Activated naive CD4-positive, alpha-beta T cell treated with anti-CD3 and anti-CD28 coated beads, Interleukin-2, amount 50 U/mL, for 72 hours (primary cell): ENCODE measurements at places on chromosomes 5 and 9. TPM values are rescaled to one million over a fixed set of nuclear protein-coding genes. Genes with fewer than 3 reads are reported as not detected.

DNA sequence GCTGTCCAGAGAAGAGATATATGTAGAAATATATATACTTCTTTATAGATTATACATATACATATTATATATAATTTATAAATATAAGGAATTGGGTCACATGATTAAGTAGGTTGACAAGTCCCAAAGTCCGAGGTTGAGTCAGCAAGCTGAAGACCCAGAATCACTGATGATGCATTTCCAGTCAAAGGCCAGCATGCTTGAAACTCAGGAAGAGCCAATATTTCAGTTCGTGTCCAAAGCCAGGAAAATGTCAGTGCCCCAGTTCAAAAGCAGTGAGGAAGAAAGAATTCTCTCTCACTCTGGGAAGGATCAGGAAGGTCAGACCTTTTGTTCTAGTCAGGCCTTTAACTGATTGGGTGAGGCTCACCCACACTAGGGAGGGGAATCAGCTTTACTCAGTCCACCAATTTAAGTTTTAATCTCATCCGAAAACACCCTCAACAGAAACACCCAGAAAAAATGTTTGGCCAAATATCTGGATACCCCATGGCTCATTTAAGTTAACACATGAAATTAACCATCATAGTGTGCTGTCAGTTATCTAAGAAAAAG is 42.0 kb upstream of the LVRN start:
- no peak for DNase-seq

DNA sequence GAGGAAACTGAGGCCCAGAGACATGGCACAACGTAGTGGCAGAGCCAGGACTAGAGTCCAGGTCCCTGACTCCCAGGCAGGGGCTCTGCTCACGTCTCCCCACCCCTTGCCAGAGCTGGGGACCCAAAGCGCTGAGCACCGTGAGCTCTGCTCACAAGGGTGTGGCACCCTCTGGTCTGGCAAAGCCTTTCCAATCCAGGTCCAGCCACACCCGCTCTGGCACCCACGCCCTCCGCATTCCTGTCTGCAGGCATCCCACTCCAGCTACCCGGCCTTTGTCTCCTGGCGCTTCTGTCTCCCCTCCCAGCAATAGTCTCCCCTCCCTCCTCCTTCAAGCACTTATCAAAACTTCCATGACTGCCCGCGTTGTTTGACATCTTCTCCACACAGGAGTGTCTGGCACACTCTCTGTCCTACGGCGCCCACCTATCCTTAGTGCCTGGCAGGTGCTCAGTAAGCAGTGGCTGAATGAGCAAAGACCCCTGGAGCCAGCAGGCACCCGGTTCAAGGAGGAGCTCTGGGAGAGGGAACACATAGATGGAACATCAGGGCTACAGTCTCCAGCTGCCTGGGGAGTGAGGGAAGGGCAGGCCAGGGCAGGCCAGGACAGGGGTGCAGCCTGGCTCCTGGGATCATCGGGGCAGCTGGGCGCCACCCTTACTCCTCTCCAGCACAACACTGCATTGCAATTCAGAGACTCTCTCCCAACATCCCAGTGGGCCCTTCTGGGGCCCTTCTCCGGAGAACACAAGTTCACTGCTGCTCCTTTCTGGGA is 12.0 kb downstream of the HIGD2A start:
- no peak for DNase-seq

Gene PCDHB3
- not detected for total RNA-seq

DNA sequence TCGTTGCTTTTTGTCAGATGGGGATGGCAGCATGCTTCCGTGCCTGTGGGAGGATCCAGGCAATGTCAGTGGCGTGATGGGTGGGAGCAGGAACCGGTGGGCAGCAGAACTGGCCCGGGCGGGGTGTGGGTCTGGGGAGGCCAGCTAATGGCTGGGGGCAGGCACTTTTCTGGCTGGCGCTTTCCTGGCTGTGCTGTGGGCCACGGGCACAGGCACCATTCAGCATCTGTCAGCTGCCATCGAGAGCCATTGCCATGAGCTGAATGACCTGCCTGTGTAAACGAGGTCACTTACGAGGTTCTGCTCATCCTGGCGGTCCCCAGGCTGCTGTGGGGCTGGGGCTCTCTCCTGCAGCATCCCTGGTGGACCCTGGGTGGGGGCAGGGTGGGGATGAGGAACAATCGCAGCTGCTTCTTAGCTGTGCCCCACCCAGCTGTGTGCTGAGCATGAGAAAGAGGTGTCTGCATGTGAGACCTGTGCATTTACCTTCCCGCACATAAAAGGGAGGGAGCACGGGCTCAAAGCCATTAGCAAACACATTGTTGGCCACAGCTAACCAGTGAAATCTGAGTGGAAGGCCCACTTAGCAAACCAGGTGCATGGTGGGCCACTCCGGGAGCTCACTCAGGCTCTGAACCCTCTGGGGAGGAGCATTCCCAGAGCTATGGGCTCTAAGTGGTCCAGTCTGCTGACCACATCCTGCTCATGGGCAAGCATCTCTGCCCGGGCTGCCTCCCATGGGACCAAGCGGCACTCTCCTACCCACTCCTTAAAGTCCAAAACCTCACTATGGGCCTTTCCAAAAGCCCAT is 41.3 kb upstream of the OLFM1 start:
- DNase-seq: no peak

Gene HMCN2
- total RNA-seq: not detected

- DNase-seq: no peak
Observed at GRCh38 chr9:78614892-78615291, 318.0 kb downstream of the PSAT1 start.

- DNase-seq: no peak
Observed at GRCh38 chr9:108296056-108296455, 559.7 kb downstream of the ACTL7B start.

Gene SLC27A6
- not detected for total RNA-seq

Gene NSA2
- 82.7 TPM for total RNA-seq

Gene HK3
- total RNA-seq: 0.11 TPM

- no peak for DNase-seq
Observed at GRCh38 chr9:34341659-34342295, 12.4 kb downstream of the NUDT2 start.

DNA sequence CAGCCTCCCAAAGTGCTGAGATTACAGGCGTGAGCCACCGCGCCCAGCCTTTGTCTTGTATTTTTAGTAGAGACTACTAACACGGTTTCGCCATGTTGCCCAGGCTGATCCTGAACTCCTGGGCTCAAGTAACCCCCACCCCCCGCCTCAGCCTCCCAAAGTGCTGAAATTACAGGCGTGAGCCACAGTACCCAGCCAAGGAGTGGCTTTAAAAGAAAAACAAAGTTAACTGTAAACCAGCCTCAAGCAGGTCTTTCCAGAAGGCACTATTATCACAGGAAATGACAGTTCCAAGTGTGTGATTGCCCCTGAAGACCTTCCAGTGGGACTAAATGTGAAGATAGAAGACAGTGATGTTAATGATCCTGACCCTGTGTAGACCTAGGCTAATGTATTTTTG is 31.1 kb downstream of the SIL1 start:
- DNase-seq: no peak

DNA sequence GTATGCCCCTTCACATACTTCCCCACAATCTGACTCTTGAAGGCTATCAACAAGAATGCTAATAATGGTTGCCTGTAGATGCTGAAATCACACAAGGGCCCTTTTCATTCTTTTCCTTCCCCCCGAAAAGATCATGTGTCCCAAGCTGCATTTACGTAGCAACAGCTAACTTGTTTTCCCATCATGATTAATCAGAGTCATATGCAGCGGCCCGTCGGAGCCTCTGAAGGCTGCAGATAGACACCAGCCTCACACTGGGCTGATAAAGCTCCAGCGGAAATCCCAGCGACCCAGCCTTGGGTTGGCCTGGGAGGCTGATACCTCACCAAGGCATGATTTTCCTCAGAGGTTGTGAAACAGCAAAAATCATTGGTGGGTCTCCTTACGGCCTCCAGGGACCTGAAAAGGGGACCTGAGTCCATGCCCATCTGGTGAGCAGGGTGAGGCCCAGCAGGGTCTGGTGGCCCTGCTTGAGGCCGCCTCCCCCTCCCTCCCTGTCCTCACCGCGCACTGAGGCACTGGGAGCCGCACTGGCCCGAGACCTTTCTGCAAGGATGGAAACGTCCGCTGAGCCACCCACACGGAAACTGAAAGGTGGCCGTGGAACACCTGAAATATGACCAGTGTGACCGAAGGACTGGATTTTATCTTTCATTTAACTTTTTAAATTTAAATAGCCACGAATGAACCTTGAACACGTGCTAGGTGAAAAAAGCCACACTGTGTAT is 114.2 kb upstream of the PHYKPL start:
- no peak for DNase-seq

DNA sequence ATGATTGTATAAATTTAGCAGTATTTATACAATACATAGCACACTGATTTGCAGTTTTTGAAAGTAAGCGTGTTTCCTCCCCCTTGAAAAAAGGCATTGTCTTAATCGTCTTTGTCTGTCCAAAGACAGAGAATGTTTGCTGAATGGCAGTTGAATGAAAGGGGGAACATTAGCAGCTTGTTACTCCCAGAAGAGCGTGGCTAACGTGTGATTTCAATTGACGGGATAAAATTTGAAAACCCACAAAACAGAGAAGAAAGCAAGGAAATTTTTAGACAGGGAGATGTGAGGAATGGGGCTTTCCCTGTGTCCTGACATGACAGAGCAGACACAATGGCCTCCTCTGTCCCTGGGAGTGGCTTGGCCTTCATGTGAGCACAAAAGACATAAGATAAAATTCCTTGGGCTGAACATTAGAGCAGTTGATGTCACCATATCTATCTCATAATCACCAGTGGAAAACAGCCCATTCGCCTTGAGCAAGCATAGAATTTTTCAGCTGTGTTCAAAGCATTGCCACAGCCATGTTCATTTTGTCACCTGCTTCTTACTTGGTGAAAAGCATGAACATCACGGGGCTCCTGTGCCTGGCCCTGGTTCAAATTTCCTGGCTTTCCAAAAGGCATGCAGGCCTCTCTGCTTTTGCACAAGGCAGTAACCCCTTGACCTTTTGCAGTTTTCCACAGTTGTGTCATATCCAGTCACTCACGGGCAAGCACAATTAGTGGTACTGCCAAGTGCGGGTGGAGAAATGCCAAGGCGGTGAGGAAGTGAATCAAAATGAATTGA is 126.9 kb downstream of the TLE1 start:
- DNase-seq: no peak

Gene IL5
- not detected for total RNA-seq

- DNase-seq: no peak
Observed at GRCh38 chr5:180623411-180623834, 26.0 kb downstream of the FLT4 start.

GRCh38 chr5:174459832-174460448 is 264.4 kb upstream of the MSX2 start:
- no peak for DNase-seq

DNA sequence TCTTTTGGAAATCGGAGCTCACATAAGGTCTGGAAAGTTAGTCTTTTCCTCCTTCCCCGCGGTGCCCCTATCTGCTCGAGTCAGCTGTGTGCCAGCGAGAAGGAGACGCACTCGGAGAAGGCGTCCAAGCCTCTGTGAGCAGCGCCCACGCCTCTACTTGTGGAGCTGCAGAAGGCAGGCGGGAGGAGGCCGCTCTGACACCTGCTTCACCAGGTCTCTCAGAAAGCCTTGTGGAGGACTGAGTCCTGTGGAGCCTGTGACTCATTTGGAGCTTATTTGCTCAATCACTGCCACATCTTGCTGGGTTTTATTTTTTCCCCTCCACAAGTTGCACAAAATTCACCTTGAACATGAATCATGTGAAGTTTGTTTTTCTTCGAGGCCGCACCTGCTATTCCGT is 117.5 kb downstream of the IRX2 start:
- DNase-seq: no peak

DNA sequence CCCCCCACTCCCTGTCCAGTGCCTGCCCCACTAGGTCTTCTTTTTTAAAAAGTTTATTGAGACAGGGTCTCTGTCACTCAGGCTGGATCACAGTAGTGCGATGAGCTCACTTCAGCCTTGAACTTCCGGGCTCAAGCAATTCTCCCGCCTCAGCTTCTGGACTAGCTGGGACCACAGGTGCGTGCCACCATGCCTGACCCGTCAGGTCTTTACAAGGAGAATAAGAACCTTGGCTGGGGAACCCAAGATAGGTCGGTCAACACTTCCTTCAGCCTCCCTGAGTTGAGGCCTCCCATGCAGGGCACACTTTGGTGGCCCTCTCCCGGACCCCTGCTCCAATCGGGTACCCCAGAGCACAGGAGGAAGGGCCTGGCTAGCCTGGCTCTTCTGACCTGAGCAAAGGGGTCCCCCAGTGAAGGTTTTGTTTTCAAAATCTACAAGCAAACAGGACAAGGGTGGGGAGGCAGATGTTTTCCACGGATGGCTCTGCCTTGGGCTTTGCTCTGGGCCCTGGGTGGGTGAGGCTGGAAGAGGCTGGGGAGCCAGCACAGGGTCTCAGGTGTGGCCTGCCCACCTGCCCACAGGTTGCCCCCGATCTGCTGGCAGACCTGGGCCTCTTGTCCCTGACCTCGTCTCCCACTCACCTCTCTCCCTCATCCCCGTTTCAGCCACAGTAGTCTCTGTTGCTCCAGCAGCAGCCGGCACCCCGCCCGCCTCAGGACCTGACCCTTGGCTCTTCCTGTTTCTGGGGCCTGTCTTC is 108.7 kb upstream of the PHYKPL start:
- no peak for DNase-seq
